ENCODE measurements at places on chromosomes 16 and 17.

GRCh38 chr17:61827649-61828395 lies 35.5 kb downstream of the BRIP1 start:
- no peak for DNase-seq

- no peak for DNase-seq
Measured at GRCh38 chr17:38575781-38576180, 30.0 kb downstream of the SRCIN1 start.

GRCh38 chr16:62177351-62178203 lies 141.3 kb upstream of the CDH8 start:
- no peak for DNase-seq

DNA sequence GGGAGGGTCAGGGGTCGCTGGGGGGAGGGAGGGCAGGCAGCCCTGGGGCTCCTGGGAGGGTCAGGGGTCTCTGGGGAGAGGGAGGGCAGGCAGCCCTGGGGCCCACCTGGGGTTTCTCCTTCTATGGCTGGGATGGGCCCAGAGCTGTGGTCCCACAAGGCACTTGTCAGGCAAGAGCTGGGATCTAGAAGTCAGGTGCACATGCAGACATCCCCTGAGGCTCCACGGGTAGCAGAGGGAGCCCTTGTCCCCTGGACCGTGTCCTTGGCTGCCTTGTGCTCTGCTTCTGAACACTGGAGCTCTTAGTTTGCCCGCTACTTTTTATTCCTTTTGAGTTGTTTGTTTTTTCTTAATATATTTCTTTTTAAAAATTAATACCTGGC lies 1.8 kb downstream of the TUBB3 start:
- no peak for DNase-seq

GRCh38 chr17:17508646-17509591 lies 12.7 kb upstream of the RASD1 start:
- no peak for DNase-seq

- no peak for DNase-seq
Measured at GRCh38 chr17:48873696-48874443, 18.7 kb upstream of the ATP5MC1 start.

GRCh38 chr17:44381810-44382305 lies 7.6 kb downstream of the ITGA2B start:
- DNase-seq = no peak

- DNase-seq = no peak
Measured at GRCh38 chr16:89574681-89575246, 794 bp upstream of the CPNE7 start.

DNA sequence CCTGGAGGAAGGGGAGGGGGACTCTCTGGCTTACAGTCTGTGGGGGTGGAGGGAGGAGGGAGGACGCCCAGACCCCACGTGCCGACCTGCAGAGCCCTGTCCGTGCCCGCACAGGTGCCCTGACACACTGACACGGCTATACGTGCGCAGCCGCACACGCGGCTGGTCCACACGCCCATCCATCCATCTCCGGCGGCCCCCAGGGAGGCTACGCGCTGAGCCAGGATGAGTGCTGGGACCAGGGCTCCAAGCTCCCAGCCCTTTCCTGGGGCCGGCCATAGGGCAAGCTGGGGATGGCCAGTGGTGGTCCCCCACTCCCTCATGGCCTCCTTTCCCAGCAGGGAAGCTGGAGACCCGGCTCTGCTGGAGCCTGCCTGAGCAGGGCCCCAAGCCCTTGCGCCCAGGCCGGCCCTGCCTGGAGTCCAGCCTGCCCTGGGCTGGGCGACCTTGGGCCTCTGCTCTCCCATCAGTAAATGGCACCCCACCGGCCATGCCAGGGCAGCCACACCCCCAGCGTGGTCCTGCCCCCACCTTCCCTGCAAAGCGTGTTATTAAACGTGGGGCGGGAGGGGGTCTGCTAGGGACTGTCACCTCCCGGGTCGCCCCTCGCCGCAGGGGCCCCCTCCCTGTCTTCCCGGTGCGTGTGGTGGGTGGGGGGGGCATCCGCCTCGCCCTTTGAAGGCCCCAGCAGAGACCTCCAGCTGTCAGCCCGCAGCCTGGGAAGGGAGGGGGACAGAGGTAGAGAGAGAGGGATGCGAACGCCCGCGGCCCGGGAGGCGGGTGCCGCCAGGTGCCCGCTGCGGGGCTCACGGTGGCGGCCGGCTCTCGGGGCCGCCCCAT lies 863 bp downstream of the CASKIN1 start:
- DNase-seq = no peak

Data from GOT3 (cell line).